Globus pallidus (tissue), 1 donor: ENCODE measurements at places on chromosomes 13 and 19.

- DNase-seq: no peak
These were observed 52.4 kb downstream of the LYL1 start for GRCh38 chr19:13050274-13050673.

DNA sequence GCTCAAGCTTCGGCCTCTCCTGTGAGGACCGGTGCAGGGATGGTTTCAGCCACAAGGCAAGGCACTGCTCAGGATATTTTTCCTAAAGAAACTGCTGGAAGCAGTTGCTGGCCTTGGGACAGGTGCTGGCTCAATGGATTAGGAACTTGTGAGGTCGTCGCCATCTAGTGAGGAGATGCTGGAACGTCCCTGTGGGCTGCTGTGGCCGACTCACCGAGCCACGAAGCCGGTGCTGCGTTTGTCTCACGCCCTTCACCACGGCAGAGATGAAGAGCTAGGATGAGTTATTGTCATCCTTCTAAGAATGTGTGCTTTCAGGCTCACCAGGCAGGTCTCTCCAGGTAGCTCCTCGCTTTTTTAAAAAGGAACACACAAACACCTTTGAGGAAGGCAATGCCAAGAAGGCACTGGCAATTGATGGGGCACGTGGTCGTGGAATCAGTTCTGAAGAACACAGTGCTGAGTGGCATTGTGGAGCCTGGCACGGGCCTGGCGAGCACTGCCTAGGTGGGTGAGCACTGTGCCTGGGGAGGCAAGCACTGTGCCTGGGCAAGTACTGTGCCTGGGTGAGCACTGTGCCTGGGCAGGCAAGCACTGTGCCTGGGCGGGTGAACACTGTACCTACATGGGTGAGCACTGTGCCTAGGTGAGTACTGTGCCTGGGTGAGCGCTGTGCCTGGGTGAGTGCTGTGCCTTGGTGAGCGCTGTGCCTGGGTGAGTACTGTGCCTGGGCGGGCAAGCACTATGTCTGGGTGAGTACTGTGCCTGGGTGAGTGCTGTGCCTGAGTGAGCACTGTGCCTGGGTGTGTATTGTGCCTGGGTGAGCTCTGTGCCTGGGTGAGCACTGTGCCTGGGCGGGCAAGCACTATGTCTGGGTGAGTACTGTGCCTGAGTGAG is 140.4 kb downstream of the TEX29 start:
- DNase-seq: peak; percentile 71

DNA sequence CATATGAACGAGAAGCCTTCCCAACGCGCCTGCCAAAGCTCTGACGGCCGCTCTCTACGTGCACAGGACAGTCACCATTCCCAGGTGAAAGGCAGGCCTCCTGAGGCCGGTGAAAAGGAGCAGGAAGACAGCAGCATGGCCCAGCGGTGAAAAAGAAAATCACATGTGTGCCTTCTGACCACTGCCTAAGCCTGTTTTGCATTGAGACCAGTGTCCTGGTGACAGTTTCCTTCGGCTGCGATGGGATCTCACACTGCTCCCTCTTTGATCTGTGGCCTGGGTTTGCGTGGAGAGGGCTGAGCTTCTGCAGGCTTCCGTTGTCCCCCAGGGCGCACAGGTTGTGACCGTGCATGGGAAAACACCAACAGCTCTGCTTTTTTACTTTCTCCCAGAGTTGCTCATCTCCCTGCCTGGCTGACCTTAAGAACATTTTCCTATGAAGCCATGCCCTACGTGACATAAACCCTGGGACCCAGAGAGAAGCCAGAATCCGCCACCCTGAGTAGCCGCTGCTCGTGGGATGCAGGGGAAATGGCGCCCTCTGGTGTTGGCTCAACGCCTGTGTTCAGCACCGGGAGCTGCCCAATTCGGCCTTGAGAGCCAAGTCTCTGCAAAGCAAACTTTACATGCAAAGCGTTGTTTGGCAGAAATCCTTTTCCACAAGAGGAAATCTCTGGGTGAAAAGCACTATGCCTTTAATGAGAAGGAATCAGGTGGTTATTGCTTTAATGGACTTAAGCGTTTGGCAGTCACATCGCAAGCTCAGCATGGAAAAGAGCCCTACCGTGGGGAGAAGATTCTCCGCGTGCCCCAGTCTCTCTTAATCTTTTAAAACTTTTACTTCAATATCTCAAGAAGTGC is 112.2 kb upstream of the GPR12 start:
- peak; percentile 75 for DNase-seq

DNA sequence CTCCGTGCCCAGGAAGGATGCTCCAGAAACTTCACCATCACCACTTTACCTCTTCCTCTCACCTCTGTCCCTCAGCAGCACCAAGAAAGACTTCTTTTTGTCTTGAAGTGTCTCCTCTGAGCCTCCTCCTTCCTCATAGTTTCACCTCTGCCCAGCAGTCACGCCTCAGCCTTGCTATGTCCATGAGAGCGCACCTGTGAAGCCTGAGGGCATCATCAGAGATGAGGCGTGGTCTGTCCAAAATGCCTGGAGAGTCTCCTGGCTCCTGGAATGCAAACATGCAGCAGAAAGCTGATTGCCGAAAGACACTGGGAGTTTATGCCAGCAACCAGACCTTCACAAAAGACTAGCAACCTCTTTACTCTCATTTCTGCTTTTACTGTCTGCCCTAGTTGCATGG is 336.6 kb downstream of the TEX29 start:
- DNase-seq: no peak

GRCh38 chr19:1026783-1027649 is 608 bp downstream of the CNN2 start:
- DNase-seq: no peak

- DNase-seq: no peak
These were observed 31.7 kb upstream of the C1QTNF9B start for GRCh38 chr13:23928985-23929384.

DNA sequence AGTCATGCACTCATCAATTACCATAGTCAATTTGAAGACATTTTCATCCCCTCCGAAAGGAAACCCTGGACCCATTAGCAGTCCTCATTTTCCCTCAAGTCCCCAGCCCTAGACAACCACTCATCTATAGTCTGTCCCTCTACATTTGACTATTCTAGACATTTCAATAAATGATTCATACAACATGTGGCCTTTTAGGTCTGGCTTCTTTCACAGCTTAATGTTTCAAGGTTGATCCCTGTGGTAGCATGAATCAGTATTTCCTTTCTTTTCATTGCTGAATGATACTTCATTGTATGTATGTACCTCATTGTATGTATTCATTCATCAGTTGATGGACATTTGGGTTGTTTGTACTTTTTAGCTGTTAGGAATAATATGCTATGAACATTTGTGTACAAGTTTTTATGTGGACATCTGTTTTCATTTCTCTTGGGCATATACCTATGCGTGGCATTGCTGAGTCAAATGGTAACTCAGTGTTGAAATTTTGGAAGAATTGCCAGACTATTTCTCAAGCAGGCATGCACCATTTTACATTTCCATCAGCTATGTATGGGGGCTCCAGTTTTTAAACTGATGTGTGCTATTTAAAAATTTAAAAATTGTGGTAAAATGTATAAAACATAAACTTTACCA is 18.4 kb downstream of the SPATA13 start:
- DNase-seq: no peak

- no peak for DNase-seq
These were observed 19.2 kb downstream of the ATCAY start for GRCh38 chr19:3899531-3900294.

DNA sequence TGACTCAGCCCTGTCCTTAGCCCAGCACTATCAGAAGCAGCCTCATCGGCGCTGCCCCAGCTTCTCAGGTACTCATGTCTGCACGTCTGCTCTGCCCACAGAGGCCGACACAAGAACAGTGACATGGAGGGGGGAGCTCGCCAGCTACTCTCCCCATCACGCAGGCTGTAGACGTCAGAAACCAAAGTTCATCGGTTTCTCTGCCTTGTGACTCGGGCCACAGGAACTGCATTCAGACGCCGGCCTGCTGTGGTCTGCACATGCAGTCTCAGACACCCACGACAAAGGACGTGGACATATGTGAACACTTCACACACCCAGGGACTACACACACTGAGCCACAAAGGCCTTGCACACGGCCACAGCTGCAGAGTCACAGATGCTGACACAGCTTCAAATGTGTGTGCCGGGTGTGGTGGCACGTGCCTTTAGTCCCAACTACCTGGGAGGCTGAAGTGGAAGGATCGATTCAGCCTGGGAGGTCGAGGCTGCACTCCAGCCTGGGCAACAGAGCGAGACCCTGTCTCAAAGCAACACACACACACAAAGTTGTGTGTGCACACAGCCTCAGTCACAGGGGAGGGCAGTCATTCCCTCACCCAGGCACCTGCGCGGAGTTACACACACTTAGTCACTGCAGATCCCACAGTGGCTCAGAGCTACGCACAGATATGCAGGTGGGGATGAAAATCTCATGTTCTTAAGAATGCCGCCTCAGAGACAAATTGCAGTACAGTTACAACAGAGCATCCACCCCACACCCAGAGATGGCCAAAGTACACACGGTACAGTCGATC is 4.9 kb upstream of the ZFP36 start:
- no peak for DNase-seq

DNA sequence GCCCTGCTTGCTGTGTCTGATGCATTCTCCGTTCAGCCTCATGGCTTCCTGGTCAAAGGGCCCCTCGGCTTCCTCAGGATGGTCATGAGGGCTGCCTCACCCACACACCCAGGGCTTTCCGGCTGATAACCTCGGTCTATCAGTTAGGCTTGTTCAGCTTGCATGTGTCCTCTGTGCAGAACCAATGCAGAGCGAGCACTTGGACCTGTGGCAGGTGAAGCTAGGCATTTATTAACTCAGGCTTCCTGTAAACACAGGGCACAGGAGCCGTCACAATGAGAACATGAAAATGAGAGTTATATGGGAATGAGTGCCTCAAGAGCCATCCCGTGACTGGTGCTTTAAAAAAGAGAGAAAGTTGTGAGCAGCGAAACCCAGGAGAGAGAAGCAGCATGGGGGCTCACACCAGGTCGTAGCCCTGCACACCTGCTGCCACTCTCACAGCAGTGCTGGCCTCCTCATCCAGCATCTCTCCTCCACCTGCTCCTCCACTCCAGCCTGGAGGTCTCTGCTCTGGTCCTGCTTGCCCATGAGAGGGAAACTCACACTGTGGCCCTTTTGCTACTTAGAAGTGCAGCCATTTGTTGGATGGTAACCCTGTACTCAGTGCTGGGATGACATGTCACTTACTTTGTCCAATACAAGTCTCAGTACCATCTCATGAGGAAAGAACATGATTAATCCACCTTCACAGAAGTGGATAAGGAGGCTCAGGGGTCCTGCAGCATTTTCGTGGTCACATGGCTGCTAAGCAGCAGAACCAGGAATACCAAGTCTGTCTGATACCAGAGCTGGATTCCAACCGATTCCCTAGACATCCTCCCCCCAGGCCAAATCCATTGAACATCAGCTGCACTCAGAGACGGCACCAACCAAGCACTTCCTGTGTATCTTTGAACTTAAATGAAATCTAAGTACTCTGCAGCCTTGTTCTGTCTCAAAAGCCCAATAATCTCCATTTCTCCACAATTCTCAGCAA is 50.5 kb upstream of the IRS2 start:
- no peak for DNase-seq

DNA sequence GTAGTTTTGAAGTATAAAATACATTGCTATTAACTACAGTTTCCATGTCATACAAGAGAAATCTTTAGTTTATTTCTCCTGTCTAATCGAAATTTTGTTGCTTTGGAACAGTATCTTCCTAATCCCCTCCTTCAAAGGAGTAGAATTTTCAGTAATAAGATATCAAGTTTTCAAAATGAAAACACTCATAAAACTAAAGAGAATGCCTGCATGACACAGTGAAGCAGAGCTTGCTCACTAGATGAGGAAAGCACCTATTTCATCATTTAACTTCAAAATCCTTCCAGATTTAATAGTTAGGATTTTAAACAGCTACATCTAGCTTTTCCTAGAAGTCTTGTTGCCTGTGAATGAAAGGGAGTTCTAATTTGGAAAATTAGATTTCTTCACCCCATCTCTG is 80.8 kb downstream of the TNFSF11 start:
- DNase-seq: no peak

DNA sequence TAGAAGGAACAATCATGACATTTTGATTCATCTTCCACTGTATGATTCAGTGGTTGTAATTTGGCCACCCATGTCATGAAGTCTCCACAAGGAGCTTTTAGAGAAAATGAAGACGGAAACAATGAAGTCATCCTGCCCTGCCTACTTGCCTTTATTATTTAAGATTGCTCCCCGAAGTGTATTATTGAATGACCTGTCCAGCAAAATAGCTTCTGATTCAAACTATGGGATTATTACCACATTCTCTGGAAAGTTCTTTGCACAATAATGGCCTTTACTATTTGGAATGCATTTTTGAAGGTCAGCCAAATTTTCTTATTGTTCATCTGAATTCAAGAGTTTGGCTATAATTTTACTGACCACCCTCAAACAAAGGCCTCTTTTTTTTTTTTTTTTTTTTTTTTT is 77.8 kb upstream of the RFC3 start:
- no peak for DNase-seq

DNA sequence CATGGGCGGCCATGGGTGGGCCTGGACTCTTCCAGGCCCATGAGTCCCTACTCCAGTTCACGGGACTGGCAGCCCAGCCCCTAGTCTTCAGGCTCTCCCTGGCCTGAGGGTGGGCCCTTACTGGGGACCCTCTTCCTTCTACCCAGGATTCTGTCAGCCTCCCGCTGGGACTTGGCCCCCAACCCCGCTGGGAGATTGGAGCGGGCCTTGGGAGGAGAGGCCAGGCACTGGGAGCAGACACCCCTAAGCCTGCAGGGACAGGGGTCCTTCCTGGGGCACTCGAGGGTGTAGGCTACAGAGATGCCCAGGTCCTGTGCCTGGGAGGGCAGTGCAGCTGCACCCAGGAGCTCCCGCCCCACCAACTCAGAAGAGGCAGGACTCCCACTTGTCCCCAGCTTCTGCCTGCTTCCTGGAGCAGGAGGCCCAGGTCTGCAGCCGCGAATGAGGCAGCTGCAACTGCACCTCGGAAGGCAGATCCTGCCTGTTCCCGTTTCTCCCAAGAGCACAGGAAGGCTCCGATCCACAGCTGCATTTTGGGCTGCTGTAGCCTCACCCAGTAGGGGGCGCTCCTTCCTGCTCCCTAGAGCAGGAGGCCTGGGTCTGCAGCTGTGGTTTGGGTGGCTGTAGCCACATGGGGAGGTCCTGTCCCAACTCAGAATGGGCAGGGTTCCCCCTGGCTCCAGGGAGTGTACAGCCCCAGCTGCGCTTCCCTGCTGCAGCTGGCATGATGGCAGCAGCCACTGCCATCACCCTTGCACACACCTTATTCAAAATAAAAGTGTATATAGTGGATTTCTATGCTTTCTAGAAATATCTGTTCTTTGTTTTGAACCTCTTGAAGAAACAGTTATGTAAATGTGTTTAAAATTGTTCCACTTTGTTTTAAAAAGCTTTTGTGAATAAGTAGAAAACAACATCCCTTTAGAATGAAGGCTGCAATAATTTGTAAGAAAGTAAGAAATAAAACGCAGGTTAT is 46.8 kb downstream of the TEX26 start:
- DNase-seq: no peak

- no peak for DNase-seq
These were observed 12.7 kb upstream of the ZNF431 start for GRCh38 chr19:21128901-21129698.
